ENCODE measurements at places on chromosomes 12 and 14.

GRCh38 chr12:99131751-99132199 is 486.7 kb downstream of the APAF1 start:
- peak; percentile 59 for DNase-seq

DNA sequence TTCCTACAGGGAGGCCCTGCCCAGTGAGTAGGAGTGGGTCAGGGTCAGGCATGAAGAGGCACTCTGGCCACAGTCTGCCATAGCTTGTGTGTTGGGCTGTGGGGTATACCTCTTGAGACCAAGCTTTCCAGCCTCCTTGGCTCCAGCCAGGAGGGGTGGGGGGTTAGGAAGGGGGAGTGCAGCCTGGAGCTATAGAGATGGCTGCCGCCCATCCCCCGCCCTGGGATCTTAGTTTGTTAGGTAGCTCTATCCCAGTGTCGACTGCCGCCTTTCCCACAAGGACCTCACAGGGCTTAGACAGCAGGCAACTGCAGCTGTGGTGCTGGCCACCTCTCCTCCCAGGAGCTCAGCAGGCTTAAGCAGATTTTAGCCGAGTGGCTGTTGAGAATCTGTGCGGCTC is 216.4 kb downstream of the PLCZ1 start:
- DNase-seq = no peak

- DNase-seq = peak; percentile 72
Measured at GRCh38 chr14:64649383-64649998, 54.7 kb upstream of the PLEKHG3 start.

- DNase-seq = peak; percentile 84
Measured at GRCh38 chr14:67986131-67986841, 166.7 kb downstream of the RAD51B start.

DNA sequence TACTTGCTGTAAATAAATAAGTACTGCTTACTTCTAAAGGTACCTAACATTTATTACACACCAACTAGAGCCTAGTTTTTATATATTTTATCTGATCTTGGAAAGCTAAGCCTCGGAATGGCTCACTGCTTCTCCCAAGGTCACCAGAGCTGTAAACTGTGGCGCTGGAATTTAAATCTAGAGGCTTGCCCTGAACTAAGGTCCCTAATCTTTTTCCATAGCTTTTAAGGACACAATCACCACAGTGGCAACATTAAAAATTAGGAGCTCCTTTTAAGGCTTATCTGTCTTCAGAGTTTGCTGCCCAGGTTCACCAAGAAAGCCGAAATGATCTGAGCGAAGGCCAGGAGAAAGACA is 670 bp downstream of the CCNB1IP1 start:
- DNase-seq = no peak

- no peak for DNase-seq
Measured at GRCh38 chr14:50935126-50936015, 8.9 kb downstream of the PYGL start.

DNA sequence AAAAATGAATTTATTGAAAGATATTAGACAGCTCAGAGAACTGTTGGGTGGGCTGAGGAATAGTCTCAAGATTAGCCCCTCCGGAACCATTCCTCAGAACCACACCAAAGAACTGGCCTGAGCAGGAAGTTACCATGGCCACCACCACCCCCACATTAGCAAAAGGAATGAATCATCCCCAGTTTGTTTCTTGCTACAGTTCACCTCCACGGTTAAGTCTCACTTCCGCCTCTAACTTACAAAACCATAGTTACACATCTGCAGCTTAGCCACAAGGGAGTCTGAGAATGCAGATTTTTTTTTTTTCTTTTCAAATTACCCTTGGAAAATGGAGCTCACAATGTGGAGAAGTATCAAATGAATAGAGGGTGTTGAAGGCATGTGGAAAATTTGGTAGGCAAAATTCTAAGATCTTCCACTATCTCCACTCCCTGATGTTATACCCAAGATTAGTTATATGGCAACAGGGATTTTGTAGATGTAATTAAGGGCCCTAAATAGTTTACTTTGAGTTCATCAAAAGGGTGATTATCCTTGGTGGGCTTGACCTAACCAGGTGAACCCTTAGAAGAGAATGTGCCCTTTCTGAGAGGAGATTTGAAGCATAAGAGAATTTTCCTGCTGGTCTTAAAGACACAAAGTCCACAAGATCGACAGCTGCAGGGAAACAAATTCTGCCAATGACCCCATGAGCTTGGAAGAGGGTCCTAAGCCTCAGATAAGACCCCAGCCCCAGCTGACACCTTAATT is 129.8 kb upstream of the KRR1 start:
- peak; percentile 93 for DNase-seq

DNA sequence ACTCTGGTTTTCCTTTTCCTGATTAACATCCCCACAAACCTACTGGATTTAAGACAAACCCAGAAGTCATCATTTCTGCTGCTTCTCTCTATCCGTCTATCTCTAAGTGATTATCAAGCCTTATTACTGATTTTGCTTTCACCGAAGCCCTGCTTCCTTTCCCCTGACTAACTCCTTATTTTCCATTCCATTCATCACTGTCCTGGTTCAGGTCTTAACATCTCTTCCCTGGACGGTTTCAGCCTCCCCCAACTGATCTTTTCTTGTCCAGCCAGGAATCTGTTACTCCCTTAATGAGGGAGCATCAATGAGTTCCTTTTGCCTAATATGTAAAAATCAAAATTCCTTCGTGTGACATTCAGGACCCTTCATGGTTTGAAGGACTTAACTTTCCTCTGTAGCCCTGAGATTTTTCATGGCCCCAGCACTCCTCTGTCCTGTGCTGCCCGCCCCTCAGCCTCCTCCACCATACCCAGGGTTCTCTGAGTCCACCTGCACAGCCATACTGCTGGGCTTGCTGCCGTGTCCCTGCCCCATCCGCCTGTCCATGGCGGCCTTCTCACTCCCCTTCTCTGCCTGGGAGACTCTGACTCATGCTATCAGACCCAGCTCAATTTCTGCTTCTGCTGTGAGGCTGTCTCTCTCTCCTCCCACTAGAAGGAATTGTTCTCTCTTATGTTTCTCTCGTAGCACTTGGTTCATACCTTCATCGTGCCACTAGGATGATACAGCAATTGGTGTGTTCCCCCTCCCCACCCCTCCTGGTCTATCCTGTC is 167.8 kb upstream of the HIF1A start:
- peak; percentile 83 for DNase-seq

GRCh38 chr14:58285132-58285531 is 13.2 kb upstream of the ARID4A start:
- DNase-seq = no peak

GRCh38 chr12:14951851-14952250 is 9.6 kb downstream of the ARHGDIB start:
- DNase-seq = no peak

GRCh38 chr12:100058482-100059029 is 73.8 kb upstream of the ANKS1B start:
- peak; percentile 97 for DNase-seq

DNA sequence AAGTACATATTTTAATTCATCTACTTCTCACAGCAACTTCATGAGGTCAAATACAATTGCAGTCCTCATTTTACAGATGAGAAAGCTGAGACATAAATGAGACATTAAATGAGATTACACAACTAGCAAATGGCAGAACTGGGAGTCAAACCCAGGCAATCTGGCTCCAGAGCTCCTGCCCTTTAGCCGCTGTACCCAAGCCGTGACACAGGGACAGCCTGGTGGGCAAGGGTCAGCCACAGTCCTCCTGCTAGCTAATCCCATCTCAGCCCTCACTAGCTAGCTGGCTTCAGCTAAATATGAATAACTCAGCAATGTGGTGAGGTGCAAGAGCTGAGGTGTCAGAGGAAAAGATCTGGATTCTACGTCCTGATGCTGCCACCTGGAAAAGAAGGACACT is 54.8 kb downstream of the NINJ2 start:
- no peak for DNase-seq

DNA sequence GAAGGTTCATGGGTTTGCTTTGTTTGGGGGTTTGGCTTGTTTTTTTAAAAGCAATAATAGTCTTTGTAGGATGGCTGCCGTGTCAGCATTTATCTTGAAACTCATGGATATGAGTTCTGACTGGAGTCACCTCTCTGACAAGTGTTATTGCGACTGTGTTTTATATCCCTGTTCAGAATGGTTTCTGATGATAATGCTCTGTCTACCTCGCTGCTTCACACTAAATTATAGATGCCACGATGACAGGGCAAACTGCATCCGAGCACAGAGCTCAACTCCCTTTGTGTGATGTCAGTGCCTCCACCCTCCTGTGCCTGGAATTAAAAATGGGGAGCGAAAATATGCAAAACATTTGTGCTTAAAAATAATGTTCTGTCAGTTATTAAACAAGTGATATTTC is 250.8 kb downstream of the EGLN3 start:
- DNase-seq = no peak

DNA sequence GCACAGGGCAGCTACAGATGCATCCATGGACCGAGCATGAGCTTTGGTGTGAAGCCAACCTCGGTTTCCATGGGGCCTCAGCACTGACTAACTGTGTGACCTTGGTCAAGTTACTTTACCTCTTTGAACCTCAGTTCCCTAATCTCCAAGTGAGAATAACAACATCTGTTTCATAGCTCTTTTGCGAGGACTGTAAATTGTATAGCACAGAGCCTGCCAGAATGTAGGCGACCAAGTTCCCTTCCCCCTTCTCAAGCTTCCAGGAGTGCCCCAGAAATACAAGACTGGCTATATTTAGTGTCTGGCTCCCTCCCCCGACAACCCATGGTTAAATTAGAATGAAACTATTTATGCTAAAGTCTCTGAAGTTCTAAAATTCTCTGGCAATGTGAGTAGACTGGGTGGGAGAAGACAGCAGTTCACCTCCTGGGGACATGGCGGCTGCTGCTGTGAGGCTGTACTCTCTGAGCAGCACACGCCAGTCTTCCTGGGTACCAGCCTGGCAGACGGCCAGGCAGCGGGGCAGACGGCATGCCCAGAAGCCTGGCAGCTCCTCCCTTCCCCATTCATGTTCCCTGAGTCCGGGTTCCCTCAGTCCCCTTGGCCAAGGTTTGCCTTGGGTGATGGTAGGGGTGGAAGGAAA is 22.0 kb upstream of the TMED10 start:
- DNase-seq = peak; percentile 59

GRCh38 chr12:92472201-92472600 is 230.6 kb upstream of the PLEKHG7 start:
- DNase-seq = peak; percentile 20
